ENCODE measurements at places on chromosomes 1 and 21. TPM values are rescaled to one million over a fixed set of nuclear protein-coding genes. Genes with fewer than 3 reads are reported as not detected.

The SH3BGR gene
- 43.2 TPM for total RNA-seq

The TLR5 gene
- total RNA-seq, result 3.6 TPM

The ACTA1 gene
- 422 TPM for total RNA-seq

The RPS6KA1 gene
- total RNA-seq, result 1.8 TPM

The TEX38 gene
- not detected for total RNA-seq

The RNU1-3 gene
- total RNA-seq, result not detected

The SELL gene
- total RNA-seq, result 2.2 TPM

The SH2D1B gene
- 0.16 TPM for total RNA-seq

The S100B gene
- total RNA-seq, result 4.5 TPM

The C1QB gene
- 262 TPM for total RNA-seq

The SDC3 gene
- total RNA-seq, result 15.9 TPM

The FMOD gene
- 34.2 TPM for total RNA-seq

The KCNK2 gene
- total RNA-seq, result not detected

The RRP1B gene
- 10.5 TPM for total RNA-seq

The SLAMF6 gene
- total RNA-seq, result 0.19 TPM

The TMEM201 gene
- total RNA-seq, result 18.6 TPM

The SELP gene
- 13.7 TPM for total RNA-seq

The STUM gene
- total RNA-seq, result 0.70 TPM

The PPP1R15B gene
- 27.3 TPM for total RNA-seq

The KCNE2 gene
- total RNA-seq, result not detected

The PAQR6 gene
- total RNA-seq, result not detected

The APCS gene
- total RNA-seq, result not detected

The UQCRH gene
- total RNA-seq, result 929 TPM

The PSMD4 gene
- total RNA-seq, result 157 TPM

The FCRL5 gene
- total RNA-seq, result 0.16 TPM

The ZNF697 gene
- 14.8 TPM for total RNA-seq

The GJA4 gene
- total RNA-seq, result 31.6 TPM

The SERPINC1 gene
- not detected for total RNA-seq

The RGS13 gene
- not detected for total RNA-seq

The S100A14 gene
- total RNA-seq, result 2.4 TPM

The GPR37L1 gene
- total RNA-seq, result not detected

The CCDC18 gene
- 5.0 TPM for total RNA-seq

The SOX13 gene
- total RNA-seq, result 8.6 TPM

The HORMAD1 gene
- 0.31 TPM for total RNA-seq

The SHE gene
- 10.8 TPM for total RNA-seq

The PIGM gene
- total RNA-seq, result 3.2 TPM

The ASPM gene
- 0.20 TPM for total RNA-seq

The C1orf53 gene
- 4.0 TPM for total RNA-seq

The OR2T29 gene
- total RNA-seq, result not detected

The UBE2U gene
- total RNA-seq, result not detected

The KLHDC9 gene
- 2.9 TPM for total RNA-seq

The CYYR1 gene
- 9.6 TPM for total RNA-seq

The IL20 gene
- total RNA-seq, result 0.20 TPM

The FMN2 gene
- total RNA-seq, result not detected

The NPPA gene
- 132,613 TPM for total RNA-seq

The CYP4A22 gene
- total RNA-seq, result not detected

The TMEM52 gene
- total RNA-seq, result 0.51 TPM

The ADORA3 gene
- total RNA-seq, result 11.3 TPM

The ILDR2 gene
- 7.3 TPM for total RNA-seq

The ALDH4A1 gene
- 22.6 TPM for total RNA-seq

The PADI4 gene
- total RNA-seq, result 0.31 TPM

The KCNJ9 gene
- 0.08 TPM for total RNA-seq

The AMY1B gene
- total RNA-seq, result not detected

The IL10RB gene
- 10.2 TPM for total RNA-seq

The B3GALT2 gene
- 51.7 TPM for total RNA-seq

The SPATA21 gene
- not detected for total RNA-seq

The AMY1C gene
- total RNA-seq, result not detected

The PADI1 gene
- total RNA-seq, result not detected

Data from right atrium auricular region (tissue), 2 donors.